ENCODE measurements at places on chromosomes 11 and 22. TPM values are rescaled to one million over a fixed set of nuclear protein-coding genes. Genes with fewer than 3 reads are reported as not detected.

SCGB1C1 gene
- not detected for total RNA-seq

OR4D5 gene
- total RNA-seq, result not detected

P2RX6 gene
- total RNA-seq, result 2.8 TPM

C11orf16 gene
- total RNA-seq, result not detected

TRPM5 gene
- not detected for total RNA-seq

FAM83F gene
- total RNA-seq, result 0.09 TPM

CALCB gene
- not detected for total RNA-seq

VEGFB gene
- 24.4 TPM for total RNA-seq

TIRAP gene
- 3.0 TPM for total RNA-seq

All from smooth muscle cell of bladder (primary cell).